Heart left ventricle (tissue), 16 donors: ENCODE measurements at places on chromosomes 5 and 9. TPM values are rescaled to one million over a fixed set of nuclear protein-coding genes. Genes with fewer than 3 reads are reported as not detected.

DNA sequence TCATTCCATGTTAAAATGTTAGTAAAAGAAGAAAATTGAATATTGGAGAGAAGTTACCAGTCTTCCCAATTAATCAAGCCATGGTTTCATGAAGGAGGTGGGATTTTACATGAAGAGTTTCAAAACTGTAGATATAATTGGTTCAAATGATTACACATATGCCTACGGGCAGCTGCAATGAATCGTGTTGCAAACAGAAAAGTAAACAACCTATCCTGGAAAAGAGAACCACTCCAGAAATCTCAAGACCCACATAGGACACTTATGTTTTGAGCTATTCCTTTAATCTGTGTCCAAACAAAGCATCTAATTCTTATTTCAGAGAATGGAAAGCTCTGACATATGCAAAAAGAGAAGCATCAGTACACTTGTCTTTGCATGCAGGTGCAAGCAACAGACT lies 340.2 kb downstream of the NDUFS4 start:
- DNase-seq: no peak

GRCh38 chr9:93302586-93303257 lies 118.8 kb downstream of the WNK2 start:
- peak; percentile 71 for DNase-seq

GRCh38 chr5:115124741-115125140 lies 45.0 kb downstream of the TRIM36 start:
- no peak for DNase-seq

DNA sequence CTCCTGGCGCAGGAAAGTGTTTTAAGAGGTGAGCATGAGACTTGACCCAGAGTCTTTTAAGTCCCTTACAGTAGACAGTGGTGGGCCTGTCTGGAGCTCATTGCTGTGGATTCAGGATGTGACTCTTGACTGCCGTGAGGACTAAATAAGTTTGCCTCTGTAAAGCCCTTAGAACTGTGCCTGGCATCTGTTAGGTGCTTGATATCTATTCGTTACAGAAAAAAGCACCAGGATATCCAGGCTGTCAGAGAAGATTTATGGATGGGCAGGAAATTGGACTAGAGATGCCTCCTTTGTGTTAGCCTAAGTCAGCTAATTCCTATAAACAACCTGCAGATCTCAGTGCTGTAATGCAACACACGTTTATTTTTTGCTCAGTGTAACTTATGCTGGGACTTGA lies 12.6 kb downstream of the ERGIC1 start:
- no peak for DNase-seq

GRCh38 chr9:77534376-77535057 lies 113.6 kb downstream of the GNA14 start:
- DNase-seq: no peak

DNA sequence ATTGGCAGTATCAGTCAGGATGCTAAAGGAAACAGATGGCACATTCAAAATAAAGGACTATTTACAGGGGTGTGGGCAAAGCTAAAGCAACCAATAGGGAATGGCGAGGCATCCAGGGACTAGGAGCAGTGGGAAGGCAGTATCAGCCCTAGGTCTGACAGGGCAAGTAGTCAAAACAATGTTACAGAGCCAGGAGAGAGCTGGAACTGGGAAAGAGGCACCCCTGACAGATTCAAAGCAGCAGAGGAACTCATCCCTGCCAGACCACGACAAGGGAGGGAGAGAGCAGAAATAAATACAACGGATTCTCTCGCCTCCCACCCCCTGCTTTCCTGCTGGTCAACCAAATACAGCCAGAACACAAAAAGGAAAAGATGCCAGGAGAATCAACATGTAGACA lies 371.5 kb downstream of the NR2F1-AS1 start:
- DNase-seq: no peak

- DNase-seq: no peak
Observed at GRCh38 chr9:21605489-21605931, 123.4 kb upstream of the IFNE start.

Gene PCDHB13
- 3.6 TPM for total RNA-seq

Gene CFAP90
- not detected for total RNA-seq

Gene CENPK
- not detected for total RNA-seq

Gene HK3
- total RNA-seq: 2.3 TPM

Gene GPR151
- total RNA-seq: not detected

Gene ENG
- total RNA-seq: 133 TPM

Gene PCDHB4
- 2.1 TPM for total RNA-seq

Gene KIF27
- 2.7 TPM for total RNA-seq
